SJSA1 (cell line): ENCODE measurements at places on chromosomes 4 and X.

GRCh38 chrX:140724309-140724708, 14.8 kb downstream of the LINC00632 start:
- DNase-seq = no peak

- no peak for DNase-seq
Observed at GRCh38 chrX:111006116-111006515, 89.9 kb upstream of the PAK3 start.

DNA sequence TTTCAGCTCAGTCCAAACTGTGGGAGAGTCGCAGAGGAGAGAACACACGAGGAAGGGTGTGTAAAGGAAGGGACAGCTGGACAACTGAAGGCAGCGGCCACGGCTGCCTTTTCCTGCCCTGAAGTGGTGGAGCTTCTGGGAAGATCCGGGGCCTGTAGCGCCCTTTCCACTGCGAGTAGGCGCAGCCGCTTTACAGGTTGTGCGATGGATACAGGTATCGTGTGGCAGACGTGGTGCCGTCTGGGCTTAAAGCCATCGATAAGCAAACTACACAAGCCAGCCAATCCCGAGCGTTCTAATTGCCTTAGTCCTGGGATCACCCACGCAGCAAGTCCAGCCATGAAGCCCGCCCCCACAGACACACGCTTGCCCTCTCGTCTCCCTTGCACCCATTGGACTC, 15.4 kb downstream of the NKX6-1 start:
- no peak for DNase-seq

GRCh38 chr4:47391256-47391655, 72.2 kb downstream of the COMMD8 start:
- DNase-seq = no peak

DNA sequence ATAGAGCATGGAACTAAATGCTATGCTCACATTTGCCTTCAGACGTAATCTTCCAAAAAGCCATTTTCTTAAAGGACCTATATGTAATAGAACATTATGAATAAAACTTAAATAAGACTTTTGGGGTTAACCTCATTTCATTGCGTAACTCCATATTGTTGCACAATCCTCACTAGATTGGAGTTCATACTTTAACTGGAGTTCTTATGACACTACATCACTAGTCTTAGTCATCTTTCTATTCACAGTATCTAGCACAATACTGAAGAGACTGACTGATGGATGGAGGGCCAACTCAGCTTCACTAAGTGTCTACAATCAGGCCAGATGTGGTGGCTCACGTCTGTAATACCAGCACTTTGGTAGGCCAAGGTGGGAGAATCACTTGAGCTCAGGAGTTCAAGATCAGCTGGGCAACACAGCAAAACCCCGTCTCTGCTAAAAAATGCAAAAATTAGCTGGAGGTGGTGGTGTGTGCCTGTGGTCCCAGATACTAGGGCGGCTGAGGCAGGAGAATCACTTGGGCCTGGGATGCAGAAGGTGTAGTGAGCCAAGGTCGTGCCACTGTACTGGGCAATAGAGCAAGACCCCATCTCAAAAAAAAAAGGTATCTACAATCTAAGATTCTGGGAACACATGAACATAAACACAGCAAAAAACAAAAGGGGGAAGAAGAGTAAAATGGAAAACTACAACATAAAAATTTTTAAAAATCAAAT, 80.8 kb upstream of the MAB21L2 start:
- DNase-seq = no peak
